ENCODE measurements at places on chromosomes 7 and 10.

DNA sequence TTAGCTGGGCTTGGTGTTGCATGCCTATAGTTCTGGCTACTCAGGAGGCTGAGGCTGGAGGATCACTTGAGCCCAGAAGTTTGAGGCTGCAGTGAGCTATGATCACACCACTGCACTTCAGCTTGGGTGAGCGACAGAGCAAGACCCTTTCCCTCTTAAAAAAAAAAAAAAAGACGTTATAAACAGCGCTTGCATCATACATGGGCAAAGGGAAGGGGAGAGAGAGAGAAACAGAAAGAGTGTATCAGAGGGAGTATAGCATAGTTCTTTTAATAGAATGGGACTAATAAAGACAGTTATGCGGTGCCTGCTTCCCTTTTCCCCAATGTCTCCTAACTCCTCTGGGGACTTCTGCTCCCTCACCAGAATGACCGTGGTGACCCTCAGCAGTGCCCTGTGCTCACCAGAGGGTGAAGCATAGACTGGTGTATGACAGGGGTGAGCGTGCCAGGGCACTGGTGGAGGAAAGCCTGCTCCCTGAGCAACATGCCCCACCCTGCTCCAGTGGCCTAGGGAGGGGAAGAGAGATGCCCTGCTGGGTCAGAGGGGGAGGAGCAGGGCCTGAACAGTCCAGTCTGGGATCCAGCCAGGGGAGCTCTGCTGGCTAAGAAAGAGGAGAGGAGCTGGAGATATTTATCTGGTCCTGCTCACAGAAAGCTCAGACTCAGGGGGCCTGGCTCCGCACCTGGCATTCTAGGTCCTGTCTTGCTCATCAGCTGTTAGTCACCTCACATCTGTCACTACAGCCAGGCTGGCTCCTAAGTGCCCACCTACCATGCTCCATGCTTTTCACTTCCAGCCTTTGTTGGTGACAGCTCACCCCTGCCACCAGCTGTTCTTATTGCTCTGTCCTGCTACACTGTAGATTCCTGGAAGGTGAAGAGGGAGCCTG is 2.2 kb downstream of the PDZD7 start:
- DNase-seq = no peak

- DNase-seq = no peak
Observed at GRCh38 chr10:109737626-109738025, 185.7 kb downstream of the XPNPEP1 start.

DNA sequence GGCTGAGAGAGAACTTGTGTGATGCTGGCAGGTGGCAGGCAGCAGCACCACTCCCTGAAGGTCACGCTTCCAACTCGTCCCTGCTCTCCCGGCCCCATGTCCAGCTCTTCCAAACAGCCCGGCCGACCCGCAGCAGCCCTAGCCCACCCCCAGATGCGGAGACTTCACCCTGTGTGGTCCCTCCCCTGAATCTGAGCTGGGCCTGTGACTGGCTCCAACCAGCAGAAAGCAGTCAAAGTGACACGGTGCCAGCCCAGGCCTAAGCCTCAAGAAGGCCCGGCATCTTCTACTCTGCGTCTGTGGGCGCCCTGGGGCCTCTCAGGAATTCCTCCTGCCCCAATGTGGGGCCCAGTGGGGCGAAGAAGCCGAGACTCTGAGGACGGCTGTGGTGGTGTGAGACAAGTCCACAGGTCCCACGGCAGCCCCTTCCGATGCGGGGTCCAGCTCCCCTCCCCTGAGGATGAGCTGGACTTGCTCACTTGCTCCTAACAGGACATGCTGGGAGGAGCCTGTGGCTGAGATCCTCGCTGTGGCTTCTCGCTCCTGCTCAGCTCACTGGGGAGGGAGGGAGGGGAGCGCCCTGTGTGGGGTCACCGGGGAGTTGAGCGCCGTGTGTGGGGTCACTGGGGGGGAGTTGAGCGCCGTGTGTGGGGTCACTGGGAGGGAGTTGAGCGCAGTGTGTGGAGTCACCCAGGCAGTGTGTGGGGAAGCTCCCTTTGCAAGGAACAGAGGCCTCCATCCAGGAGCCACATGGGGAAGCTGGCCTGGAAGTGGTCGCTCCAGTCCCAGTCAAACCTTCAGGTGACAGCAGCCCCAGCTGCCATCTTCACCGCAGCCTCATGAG is 9.5 kb downstream of the STK32C start:
- no peak for DNase-seq

- peak; percentile 61 for DNase-seq
Observed at GRCh38 chr10:114548662-114549061, 109.4 kb downstream of the ABLIM1 start.

- peak; percentile 85 for DNase-seq
Observed at GRCh38 chr10:58818900-58819299, 306.2 kb downstream of the BICC1 start.

GRCh38 chr10:22263106-22263505 is 45.3 kb upstream of the EBLN1 start:
- DNase-seq = no peak

DNA sequence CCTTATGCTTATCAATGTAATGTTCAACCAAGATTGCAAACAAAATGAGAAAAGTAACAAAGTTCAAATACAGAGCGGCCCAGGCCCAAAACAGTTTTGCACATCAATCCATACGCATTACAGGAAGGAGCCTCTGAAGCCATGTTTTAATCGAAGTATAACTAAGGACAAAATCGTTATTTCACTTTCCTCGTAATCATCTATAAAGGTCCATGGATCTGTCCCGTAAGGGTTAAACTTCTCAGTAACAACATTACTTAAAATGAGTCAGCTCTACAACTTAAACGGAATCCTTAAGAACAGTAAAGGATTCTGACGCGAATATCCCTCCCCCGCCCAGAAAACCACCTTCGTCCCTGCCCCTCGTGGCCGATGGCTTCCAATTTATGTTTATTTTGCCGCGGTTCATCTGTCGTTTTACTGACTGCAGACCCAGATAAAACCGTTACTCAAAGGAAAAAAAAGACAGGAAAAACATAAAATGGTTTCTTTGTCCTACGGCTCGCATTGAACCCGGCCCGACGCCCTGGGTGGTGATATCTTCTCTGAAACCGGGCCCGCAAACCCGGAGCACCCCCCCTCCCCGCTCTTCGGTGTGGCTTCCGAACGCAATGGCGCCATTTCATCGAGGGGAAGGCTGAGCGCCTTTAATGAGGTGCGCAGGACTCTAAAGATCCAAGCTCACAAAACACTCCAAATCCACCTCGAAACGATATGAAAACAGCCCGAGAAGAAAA is 1.1 kb downstream of the HNRNPA2B1 start:
- DNase-seq = no peak

DNA sequence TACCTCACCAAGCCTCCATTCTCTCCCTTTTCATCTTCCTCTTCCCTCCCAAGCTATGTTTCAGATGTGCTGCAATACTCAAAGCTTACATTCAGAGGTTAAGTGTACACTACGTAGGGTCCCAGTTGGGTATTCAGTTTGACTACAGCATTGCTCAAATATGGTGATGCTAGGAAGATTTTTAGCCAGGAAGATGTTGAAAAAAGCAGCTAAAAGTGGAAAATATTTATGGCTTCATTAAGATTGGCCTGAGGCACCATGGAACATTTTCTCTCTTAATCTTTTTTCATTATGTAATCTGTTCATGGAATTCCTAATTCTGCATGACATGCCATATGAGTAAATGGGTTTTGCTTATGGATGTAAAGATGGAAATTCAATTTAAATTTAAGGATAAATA is 72.0 kb upstream of the ABCB5 start:
- DNase-seq = no peak

DNA sequence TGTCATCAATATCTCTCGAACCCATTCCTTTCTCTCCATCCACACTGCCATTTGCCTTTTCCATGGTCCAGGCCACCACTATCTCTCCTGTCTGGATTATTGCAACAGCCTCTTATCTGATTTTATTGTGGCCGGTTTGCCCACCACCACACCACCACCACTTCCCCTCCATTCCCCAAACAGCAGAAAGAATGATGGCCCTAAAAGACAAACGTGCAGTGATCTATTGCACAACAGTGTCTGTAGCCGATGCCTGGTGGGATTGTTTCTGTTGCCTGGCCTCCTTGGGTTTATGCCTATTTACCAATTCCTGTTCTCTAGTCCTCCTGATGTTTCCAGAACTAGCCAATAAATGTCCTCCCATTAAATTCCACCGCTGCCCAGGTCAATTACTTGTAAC is 10.2 kb upstream of the ST8SIA6 start:
- no peak for DNase-seq

DNA sequence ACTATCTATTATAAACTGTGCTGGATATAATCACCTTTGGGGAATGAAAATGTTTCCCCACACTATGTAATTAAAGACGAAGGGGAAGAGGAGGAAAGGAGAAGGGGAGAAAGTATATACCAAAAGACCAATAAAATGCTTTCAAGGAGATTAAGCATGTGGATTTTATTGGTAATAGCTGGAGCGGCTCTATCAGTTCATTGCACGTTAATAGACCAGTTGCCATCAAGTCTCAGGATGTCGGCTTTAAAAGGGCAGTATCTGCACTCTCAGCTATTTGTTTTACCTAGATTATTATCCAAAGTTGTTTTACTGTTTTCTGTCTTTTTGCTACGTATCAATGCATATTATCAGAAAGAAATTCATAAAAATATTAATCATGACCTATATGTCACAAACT is 9.0 kb downstream of the ETV1 start:
- DNase-seq = no peak

Measured in MCF 10A (cell line).